GM04503 (cell line): ENCODE measurements at places on chromosomes 6 and 20.

DNA sequence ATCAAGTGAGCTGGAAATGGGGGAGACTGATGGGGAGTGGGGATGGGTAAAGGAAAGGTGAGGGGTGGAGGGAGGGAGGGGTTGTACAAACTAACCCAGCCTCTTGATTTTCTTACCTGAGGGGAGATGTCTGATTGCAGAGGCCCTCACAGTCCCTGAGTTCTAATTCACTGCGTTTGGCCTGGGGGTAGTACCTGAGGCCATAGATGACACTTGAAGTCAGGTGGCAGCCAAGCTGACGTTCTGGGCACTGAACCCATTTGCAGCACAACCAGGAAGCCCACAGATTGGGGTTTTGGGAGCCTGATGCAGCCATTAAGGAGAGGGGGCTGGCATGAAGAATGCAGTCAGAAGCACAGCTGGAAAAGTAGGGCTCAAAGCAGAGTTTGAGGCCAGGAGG lies 153.8 kb upstream of the DTNBP1 start:
- no peak for DNase-seq

DNA sequence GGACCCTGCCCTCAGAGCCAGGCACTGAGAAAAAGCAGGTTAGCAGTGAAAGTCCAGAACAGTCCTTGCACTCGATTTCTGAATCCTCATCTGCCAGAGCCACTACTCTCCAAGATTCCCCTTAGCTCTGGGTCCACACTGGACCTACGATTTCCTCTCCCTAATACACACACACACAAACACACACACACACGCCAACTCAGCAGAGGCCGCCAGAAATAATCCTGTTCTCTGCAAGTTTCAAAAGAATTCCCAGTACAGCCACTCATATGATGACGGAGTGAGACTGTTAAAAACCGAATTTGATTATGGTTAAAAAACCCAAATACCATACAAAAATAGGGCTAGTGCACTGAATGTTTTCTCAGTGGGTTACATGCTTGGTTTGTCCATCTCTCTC lies 90.8 kb downstream of the GMPR start:
- no peak for DNase-seq

DNA sequence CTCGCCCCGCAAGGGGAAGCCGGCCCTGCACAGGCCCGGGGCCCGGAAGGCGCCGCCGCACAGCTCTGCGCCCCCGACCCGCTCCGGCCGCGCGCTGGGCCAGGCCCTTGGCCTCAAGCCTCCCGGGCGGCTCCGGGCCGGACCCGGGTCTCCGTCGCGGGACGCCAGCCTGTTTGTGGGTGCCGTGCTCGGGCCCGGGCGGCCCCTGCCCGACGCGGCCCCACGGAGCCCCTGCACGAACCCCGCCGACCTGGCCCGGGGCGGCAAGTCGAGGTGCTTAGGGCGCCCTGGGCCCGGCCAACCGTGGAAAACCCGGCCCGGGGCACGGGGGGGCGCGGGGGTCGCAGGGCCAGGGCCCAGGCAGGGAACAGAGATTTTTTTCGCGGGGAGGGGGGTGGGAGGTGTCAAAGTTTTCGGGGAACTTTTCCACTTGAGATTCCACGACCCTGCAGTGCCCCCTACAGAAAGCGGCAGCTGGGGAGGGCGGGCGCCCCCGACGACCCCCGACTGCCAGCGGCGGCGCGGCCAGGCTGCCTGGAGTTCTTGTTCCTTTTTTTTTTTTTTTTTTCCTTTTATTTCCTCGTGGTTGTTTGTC lies 805 bp upstream of the STX16 start:
- DNase-seq, result no peak

- DNase-seq, result no peak
These were observed 50.1 kb upstream of the ARMC2 start for GRCh38 chr6:108797951-108798669.

GRCh38 chr20:24890286-24890685 lies 58.8 kb upstream of the CST7 start:
- DNase-seq, result no peak

DNA sequence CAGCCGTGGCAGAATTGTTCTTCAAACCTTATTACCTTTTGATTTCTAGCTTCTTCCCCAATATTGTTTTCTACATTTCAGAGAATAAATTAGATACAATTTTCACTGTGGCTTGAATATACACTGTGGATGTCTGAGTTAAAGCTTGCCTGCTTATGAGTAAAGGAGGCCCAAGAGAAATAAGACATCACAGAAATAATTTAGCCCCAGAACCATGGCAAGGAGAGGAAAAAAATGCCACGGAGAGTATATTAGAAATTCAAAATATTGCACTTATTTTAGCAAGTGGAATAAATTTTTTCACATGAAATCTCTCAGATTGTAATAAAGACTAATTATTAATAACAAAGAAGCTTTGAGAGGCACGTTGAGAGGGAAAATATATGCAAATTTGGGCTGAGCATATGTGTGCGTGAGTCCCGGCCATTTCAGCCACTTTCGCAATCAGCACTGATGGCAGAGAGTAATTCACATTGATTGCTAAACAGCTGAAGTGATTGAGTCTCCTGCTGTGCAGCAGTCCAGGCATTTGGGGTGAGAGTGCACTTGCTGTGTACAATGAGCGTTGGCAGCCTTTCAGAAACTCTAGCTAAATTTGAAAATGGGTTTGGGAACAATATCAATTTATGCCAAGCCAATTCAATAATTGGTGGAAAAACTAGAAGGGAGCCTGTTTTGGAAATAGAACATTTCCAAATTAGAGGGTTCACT lies 596.0 kb downstream of the EPM2A start:
- DNase-seq, result no peak

GRCh38 chr20:52405417-52405816 lies 213.8 kb upstream of the ZFP64 start:
- DNase-seq, result no peak

- DNase-seq, result no peak
These were observed 11.8 kb upstream of the IBTK start for GRCh38 chr6:82259389-82259788.

GRCh38 chr6:15395087-15395486 lies 149.2 kb downstream of the JARID2 start:
- DNase-seq, result no peak

- DNase-seq, result peak; percentile 23
These were observed 9.9 kb downstream of the NRN1 start for GRCh38 chr6:5996714-5997419.
